Dorsolateral prefrontal cortex (tissue), 122 donors: ENCODE measurements at places on chromosomes 2 and 18.

DNA sequence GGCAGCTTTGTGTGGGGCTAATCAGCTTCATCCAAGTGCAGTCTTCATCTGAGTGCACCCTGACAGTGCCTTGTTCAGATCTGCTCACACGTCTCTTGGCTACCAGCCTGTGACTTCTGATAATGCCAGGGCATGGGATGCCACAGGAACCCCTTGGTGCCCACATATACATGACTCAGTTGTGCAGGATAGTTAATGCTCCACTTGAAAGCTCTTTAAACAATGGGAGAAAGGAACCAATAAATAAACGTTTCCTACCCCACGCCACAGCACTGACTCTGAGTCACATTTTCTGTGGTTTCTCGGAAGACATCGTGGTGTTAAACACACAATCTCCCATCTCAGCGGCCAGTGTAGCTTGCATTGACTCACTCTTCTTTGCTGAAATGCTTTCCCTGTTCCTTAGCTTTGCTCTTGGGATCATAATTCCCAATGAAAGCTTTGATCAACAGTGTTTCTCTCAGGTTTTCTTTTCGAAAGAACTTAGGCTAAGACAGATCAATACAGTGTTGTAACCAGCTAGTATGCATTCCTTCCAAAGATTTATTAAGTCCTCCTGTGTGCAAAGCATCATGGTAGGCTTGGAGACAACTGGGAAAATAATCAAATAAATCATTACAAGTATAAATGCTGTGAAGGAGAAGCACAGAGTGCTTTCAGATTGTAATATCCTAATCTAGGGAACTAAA lies 142.0 kb downstream of the COPS8 start:
- DNase-seq: no peak

- no peak for DNase-seq
Measured at GRCh38 chr2:203759690-203760365, 53.4 kb downstream of the CD28 start.

DNA sequence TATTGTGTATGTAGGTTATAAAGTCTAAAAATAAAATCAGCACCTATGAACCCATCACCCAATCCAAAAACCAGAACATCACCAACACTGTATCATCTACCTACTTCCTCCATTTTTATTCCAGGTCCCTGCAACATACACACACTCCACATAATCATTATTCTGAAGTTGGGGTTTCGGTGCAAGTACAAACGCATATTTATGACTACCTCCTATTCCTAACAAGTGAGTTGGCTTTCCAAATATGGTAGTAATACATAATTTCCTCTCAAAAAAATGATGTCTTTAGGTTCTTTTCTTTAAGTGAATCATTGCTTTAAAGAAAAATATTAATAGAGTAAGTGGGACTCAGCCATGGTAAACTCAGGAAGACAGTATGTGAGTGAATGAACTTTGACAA lies 3.3 kb downstream of the ACVR1 start:
- DNase-seq: no peak

GRCh38 chr2:240203788-240204270 lies 63.4 kb upstream of the OTOS start:
- no peak for DNase-seq

- no peak for DNase-seq
Measured at GRCh38 chr18:58691256-58691655, 20.0 kb downstream of the MALT1 start.

- DNase-seq: no peak
Measured at GRCh38 chr2:164896226-164896625, 54.6 kb upstream of the COBLL1 start.

- no peak for DNase-seq
Measured at GRCh38 chr18:77300579-77300978, 50.9 kb downstream of the GALR1 start.

GRCh38 chr18:25832001-25832604 lies 258.3 kb downstream of the SS18 start:
- DNase-seq: no peak

- no peak for DNase-seq
Measured at GRCh38 chr2:197073270-197073669, 146.8 kb upstream of the PGAP1 start.
